Stimulated activated CD8-positive, alpha-beta memory T cell treated with anti-CD3 and anti-CD28 coated beads, Interleukin-4, amount 100 ng/mL, for 1 hour (primary cell): ENCODE measurements at places on chromosomes 5 and 9.

GRCh38 chr5:178627259-178627598 is 379 bp upstream of the CLK4 start:
- DNase-seq, result no peak

DNA sequence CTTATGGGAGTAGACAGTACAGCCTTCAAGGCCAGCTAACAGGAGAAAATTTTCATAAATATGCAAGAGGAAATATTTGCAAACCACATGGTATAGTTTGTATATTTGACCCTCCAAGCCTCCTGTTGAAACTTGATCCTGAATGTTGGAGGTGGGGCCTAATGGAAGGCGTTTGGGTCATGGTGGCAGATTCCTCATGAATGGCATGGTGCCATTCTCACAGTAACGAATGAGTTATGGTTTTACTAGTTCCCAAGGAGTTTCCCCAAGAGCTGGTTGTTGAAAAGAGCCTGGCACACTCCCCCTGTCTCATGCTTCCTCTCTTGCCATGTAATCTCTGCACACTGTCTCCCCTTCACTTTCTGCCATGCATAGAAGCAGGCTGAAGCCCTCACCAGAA is 3.3 kb upstream of the PAIP1 start:
- no peak for DNase-seq

- no peak for DNase-seq
Measured at GRCh38 chr5:87770601-87771121, 357.9 kb upstream of the CCNH start.

- no peak for DNase-seq
Measured at GRCh38 chr5:77218263-77218662, 7.8 kb downstream of the PDE8B start.

DNA sequence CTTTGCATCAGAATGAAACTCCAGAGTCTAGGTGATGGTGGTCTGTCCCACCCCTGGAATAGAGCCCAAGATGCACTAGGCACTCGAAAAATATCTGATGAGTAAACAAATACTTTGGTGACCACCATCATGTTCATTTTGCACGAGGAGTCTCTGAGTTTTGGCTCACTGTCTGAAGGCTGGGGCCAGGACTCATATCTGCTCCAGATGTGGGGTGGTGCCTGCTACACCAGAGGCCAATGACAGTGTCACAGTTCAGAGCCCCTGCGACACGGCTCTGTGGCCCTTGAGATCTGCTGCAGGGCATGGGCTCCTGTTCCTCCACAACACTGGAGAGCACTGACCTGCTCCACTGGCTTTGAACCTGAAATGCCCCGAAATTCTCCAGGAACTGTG is 164.6 kb downstream of the ROR2 start:
- DNase-seq, result no peak

DNA sequence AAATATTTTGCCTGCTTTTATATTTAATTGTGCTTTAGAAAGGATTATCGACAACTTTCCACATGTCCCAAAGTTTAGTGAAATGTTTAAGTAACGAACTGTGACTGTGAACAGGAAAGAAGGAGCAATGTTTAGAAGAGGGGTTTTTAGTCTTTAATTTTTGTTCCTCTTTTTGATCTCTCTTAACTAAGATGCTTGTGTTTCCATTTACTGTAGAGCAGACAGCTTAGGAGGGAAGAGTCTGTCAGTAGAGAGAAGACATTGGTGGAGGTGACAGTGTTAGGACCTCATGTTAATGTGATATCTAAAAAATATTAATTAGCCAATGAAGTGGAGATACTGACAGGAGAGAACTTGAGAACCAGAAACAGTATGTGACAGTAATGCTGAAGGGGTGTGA is 92.2 kb downstream of the RASGRF2 start:
- no peak for DNase-seq

- no peak for DNase-seq
Measured at GRCh38 chr9:127761491-127761956, 16.9 kb downstream of the SH2D3C start.

GRCh38 chr9:127452691-127453090 is 1.4 kb downstream of the LRSAM1 start:
- DNase-seq, result no peak

DNA sequence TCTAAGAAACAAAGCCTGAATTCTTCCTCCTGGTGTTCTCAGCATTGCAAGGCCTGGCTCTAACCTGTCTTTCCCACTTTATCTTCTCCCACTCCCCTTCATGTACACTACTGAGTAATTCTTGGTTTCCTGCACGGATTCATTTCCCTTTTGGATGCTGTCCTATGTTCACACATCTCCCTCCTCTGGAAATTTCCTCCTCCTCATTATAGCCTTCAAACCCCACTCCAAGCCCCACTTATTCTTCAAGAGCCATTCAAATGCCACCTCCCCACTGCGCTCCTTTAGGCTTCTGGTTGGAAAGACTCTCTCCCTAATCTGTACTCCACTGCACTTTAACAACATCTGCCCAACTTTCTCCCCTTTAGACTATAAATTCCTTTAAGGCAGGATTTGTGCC is 28.2 kb upstream of the C5orf63 start:
- DNase-seq, result no peak

DNA sequence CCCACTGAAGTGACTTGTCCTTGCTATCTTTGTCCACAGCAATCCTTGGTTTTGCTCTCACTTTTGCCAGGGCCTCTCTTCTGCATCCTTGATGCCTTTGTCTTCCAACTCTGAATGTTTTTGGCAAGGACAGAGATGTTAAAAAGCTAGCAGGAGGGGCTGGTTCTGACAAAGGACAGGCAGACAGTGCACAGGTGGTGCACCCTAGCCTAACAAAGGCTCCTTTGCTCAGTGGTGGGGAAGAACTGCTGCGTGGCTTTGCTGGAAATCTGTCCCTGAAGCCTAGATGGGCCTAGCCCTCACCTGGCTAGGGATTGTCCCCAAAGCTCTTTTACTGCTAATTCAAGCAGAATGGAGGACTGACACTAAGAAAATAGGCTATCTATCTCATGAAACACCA is 233.5 kb downstream of the MAN2A1 start:
- DNase-seq, result no peak

DNA sequence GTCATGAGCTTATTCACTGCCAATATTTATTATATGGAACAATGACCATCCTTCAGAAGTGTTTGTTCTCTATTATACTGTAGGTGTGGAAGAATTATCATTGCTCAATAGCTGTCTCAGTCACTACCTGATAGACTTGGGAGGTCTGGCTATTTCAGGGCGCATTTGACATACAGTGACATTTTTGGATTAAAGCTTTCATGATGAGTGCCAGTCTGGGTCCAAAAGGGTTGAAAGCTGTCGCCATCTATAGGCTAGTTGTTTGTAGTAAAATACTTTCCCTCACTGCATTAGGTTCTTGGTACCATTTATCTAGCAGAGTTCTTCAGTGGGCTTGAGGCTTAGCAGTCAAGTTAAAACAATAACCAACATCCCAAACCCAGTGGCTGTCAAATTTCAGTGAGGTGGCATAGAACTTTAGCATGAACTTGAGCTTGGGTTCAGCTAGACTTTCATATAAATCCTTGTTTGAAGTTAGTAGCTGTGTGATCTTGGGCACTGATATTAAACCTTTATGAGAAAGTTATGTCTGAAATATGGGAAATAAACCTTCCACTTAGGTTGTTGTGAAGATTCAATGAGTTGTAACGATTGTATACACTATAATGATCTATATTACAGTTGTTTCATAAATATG is 110.5 kb upstream of the CDKN2B start:
- no peak for DNase-seq

DNA sequence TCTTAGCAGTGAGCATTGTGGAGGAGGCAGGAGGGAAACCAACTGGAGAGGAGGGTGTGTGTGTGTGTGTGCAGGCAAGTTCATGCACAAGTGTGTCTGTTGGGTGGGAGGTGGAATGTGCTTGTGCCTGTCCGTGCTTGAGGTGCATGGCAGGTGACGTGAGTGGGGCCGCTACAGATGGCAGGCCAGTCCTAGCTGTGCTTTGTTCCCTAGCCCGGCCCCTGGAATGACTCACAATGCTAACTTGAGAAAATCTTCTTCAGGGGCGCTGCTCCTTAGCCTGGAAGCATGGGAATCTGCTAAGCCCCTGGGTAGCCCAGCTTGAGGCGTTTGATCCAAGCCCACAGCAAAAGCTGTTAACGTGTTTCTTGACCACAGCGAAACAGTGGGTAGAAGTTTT is 25.0 kb upstream of the DMRT2 start:
- no peak for DNase-seq

DNA sequence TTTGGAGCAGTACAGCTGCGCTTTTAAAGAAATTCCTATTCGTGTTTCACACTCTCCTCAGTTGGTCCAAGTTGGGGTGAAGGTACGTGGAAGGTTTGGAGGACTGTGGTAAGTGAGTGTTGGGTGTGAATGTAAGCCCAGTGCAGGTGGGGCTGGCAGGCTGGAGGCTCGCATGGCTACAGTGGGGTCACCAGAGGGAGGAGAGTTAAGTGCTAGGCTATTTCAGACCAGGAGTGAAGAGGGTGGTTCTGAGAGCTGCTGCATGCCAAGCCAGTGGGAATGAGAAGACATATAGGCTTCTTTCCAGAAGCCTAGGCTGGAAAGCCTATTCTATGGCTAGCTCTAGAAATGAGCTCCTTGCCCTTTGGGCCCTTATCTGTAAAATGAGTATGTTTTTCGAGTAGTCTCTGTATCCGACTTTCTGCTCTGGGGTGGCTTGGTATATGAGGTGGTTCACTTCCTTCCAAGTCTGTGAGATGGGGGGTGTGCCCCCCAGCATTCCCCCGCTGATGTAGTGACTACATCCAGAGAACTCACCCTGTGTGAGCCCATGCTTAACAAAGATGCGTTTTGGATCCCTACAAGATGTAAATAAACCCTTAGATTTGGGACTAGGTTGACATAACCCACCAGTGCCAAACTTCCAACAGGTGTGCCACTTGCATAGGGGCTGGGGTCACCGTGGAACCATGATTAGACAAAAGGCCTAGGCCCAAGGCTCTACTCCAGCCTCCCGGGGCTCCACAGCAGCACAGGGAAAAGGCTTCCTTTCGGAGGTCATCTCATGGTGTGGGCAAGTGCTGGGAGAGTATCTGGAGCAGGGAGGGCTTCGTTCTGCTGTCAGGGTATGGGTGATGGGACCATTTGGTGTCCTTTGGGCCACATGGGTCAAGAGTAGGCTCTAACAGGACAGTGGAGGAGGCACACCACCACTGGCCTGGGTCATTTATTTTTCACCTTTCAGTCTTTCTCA is 2.6 kb downstream of the TCF7 start:
- no peak for DNase-seq

DNA sequence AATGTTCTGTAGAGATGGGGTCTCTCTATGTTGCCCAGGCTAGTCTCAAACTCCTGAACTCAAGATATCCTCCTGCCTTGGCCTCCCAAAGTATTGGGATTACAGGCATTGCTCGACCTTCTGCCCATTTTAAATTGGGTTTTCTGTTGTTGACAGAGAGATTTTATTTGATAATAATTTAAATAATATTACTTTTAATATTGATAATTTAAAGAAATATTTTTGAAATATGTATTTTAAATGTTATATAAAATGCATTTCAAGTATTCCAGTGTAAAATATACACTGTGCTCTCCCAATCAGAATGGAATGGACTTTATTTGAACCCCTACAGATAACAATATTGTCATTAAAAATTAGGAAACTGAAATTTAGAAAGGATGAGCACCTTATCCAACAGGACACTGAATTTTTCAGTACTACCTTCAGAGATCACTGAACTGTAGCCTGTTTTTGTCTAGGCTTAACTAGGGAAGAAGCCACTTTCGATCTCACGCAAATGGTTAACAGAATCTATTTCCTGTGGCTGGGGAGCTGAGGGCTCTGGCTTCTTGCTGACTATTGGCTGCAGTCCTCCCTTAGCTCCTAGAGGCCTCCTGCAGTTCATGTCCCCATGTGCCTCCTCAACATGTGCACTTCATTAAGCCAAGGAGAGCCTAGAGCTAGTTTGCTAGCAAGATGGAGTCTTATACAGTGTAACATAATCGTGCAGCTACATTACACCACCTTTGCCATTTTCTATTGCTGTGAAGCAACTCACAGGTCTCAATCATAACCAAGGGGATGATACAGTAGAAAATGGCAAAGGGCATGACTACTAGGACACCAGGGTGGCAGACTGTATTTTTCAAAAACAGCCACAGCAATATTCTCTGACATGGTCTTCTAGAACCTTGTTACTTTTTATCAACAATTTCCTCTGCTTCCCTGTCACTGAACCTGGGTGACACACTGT is 150.0 kb downstream of the CDC42SE2 start:
- no peak for DNase-seq

GRCh38 chr9:109597496-109597895 is 99.4 kb upstream of the PTPN3 start:
- no peak for DNase-seq

DNA sequence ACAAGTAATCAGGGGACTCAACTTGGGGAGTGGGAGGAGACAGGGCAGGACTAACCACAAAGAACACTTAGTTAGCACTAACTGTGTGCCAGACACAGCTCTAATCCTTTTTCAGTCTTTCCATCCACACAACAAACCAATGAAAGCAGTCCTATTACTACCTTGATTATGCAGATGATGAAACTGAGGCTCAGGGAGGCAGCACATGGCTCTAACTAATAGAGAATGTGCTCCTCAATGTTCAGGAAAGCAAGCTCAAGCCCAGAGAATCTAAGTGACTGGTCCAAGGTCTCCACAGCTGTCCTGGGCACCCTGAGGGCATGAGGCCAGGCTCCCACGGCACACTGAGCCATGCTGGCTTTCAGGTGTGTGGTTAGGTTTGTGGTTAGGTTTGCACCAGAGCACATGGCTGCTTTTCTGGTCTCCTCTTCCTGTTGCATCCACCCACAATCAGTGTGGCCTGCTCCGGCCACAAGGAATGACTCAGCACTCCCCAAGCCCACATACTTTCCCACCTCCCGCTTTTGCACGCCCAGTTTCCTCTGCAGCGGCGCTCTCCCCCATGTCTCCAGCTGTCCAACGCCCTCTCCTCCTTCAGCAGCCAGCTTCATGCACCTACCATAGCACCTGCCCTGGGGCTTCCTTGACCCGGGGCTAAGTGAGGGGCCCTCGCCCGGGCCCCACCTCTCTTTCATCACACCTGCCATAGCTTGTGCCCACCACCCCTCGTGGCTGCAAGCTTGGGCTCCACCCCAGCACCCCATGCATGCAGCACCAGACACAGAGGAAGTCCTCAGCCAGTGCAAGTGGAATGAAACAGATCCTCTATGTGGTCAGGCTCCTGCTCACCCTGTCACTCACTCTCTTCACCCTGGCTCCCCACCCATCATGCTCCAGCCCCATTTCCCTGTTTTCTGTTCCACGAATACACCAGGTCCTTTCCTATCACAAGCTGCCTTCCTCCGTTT is 133.1 kb downstream of the GABBR2 start:
- no peak for DNase-seq

DNA sequence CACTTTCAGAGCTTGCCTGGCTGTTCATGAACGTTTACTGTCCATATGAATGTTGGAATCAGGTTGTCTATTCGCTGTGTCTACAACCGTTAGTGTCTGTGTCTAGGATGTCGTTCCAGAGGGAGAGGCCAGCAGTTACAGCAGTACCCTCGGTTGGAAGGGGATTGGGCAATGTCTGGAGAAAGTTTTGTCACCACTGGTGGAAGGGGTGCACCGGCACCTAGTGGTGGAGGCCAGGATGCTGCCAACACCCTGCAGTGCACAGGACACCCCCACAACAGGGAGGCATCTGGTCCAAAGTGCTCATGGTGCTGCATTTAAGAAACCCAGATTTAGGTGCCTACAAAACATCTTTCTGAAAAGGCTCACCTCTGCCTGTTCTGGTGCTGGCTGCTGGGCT is 220.7 kb downstream of the FANCC start:
- DNase-seq, result no peak

GRCh38 chr5:157431544-157432200 is 28.3 kb upstream of the NIPAL4 start:
- no peak for DNase-seq

- DNase-seq, result no peak
Measured at GRCh38 chr9:86575825-86576525, 221.8 kb upstream of the TUT7 start.

GRCh38 chr5:36651761-36652685 is 45.6 kb downstream of the SLC1A3 start:
- no peak for DNase-seq
